ENCODE measurements at places on chromosomes 5 and 9.

DNA sequence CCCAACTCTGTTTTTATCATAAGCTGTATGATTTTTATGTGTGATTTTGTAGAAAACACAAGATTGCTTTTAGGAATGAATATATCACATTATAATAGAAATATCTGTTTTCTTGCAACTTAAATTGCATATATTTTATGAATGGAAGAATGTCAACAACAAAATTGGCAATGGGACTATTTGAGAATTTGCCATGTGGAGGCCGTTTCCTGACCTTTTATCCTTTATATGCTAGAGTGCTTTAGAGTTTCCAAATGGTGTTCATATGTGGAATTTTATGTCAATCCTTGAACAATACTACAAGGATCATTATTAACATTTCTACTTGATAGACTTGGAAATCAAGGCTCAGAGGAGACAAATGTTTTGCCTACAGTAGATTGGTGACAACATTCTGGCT lies 34.2 kb downstream of the ITGA1 start:
- DNase-seq: no peak

DNA sequence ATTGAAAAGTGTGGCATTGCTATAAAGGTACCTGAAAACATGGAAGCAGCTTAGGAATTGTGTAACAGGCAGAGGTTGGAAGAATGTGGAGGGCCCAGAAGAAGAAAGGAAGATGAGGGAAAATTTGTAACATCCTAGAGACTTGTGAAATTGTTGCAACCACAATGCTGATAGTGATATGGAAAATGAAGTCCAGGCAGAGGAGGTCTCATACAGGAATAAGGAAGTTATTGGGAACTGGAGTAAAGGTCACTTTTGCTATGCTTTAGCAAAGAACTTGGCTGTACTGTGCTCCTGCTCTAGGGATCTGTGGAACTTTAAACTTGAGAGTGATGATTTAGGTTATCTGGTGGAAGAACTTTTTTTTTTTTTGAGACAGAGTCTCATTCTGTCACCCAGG lies 43.5 kb downstream of the PTPDC1 start:
- no peak for DNase-seq

GRCh38 chr9:87834357-87834756 lies 48.3 kb upstream of the SPATA31E1 start:
- no peak for DNase-seq

GRCh38 chr5:167678481-167678880 lies 613.0 kb upstream of the WWC1 start:
- DNase-seq: no peak

DNA sequence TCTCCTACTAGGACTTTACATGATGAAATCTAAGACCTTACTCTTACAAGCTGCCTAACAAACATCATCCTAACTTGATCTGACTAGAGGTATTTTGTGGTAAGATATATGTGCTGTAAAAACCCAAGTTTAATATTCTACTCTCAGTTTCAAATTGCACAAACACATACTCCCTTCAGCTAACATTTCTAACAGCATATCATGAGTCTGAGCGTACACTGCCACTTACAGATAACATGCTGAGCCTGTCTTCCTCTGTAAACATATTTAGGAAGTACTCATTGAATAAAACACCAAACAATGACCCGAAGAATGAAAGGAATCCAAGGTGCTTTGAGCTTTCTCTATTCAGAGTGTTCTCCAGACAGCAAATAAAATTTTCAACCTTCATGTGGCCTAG lies 7.9 kb upstream of the ESM1 start:
- no peak for DNase-seq

Data from nucleus accumbens (tissue), 56 donors.